H54 (cell line): ENCODE measurements at places on chromosomes 16 and 17.

DNA sequence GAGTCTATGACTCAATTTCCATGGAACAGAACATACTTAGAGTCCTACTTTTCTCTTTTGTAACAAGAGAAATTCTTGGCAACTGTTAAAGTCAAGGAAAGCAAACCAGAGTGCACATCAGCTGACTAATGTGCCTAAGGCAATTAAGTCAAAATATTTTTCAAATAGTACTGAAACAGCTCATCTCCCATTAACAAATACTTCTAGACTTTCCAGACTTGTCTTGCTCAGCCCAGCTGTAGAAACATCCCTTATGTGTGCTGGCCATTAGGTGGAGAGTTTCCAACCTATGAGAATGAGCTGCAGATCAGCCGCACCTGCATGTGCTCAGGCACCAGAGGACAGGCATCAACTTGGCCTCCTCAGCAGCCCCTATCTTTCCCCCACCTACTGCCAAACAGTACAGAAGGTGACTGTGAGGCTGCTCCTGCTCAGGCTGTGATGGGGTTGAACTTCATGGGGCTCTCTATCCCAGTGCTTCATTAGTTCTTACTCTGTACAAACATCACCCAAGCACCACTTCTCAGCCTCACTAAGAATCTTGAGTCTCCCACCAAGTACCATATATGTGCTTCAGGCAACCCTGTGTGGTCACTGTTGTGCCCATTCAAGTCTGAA lies 32.2 kb downstream of the TEX2 start:
- DNase-seq, result no peak

DNA sequence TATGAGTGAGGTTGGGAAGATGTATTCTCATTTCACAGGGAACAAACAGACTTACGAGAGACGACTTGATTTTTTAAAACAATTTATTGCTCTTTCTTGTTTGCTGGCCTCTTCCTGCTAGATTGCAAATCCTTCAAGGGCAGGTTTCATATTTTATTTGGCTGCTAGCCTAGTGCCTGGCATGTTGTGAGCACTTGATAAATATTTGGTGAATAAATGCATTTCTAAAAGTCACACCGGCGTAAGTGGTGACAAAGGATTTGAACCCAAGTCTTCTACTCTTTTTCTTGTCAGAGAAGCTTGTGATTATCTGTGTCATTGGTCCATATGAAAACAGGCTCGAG lies 1.4 kb downstream of the WWP2 start:
- DNase-seq, result no peak

DNA sequence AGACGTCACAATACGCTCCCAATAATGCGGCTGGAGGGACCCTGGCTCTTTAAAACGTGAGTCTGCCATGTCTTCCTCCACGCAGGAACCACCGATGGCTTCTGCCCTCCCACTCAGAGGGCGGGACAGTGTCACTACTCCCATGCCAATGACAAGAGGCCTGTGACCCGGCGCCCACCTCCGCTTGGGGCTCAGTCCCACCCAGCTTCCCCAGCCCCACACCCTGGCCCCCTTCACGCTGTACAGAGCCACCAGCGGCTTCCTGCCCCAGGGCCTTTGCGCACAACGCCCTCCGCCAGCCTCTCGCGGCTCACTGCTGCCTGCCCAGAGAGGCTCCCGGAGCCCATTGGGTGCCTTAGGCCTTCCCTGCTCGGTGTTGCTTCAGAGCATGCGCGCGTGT lies 29.5 kb upstream of the ZNF469 start:
- no peak for DNase-seq

GRCh38 chr17:47945080-47945479 lies 3.7 kb downstream of the PNPO start:
- DNase-seq, result no peak

GRCh38 chr16:49469930-49470451 lies 96.4 kb downstream of the C16orf78 start:
- DNase-seq, result no peak

DNA sequence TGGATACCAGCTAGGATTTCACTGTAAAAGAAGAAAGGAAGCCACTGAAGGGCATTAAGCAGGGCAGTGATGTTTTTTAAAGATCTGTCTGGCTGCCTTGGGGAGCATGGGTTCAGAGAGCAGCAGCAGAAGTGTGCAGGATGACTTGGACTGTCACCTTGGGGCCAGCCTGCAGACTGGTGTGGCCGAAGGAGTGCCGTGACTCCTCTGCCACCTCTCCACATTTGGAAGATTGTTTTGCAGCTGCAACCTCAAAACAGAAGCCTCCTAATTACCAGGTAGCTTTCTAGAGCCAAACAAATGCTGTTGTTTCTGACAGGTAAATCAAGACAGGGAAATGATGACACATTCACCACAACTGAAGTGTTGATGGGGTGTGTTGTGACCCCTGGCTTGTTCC lies 681.4 kb downstream of the WWOX start:
- DNase-seq, result no peak

GRCh38 chr16:26442321-26442720 lies 624.4 kb upstream of the C16orf82 start:
- no peak for DNase-seq

- DNase-seq, result no peak
Measured at GRCh38 chr16:67001726-67002125, 13.3 kb downstream of the CES4A start.
